Activated T-cell treated with anti-CD3 and anti-CD28 coated beads, Interleukin-2, amount 50 U/mL, for 24 hours (primary cell): ENCODE measurements at places on chromosomes 11 and 22.
A peak's percentile ranks its signal among the peaks of the same experiment; 100 is the strongest.

- peak; percentile 72 for DNase-seq
Measured at GRCh38 chr22:23180893-23181720, 798 bp downstream of the BCR start.

DNA sequence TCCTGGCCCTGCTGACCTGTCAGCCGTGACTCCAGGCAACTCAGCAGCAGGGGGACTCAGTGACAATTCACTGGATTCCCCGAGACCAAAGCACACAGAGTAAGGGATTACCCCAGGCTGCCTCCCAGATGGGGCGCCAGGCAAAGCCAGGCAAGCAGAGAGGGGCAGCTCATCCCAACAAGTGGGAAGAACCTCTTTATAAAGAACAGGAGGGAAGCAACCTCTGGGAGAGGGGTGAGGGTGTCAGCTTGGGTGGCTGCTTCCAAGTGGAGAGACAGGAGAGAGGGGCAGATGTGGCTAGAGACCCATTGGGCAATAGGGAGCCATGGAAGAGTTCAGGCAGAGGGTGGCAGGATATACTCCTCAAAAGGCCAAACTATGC is 1.2 kb downstream of the SLC22A12 start:
- DNase-seq: no peak

GRCh38 chr11:116680349-116681125 is 92.2 kb downstream of the BUD13 start:
- DNase-seq: no peak

DNA sequence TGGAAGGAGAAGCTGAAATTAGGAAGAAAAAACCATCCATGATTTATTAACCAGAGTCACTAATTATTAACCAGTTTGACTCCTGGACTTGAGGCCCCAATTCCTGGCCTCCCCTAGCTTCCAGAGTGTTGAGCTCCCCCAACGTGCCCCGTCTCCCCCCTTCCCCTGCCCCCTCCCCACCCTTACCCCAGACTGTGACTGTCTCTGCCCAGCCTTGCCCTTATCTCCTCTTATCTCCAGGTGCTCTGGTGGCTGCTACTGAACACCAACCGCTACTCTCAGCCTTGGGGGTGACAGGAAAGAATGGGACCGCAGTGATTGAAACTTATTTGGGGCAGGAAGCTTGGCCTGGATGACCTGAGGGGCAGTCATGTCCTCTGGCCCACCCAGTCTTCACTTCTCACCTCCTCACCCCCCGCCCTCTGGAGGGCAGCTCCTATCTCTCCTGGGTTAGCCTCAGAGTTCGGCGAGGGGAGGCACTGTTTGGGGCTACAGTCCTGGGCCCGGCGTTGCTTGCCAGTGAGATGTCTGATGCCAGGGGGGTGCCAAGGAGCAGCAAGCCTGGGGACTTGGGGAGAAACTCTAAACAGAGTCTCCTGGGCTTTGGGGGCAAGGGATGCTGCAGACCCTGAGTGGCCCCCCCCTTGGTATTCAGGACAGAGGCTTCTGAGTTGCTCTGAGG is 15.5 kb downstream of the NECTIN1 start:
- DNase-seq: no peak

GRCh38 chr22:36211237-36211861 is 9.7 kb upstream of the APOL4 start:
- DNase-seq: no peak

- DNase-seq: no peak
Measured at GRCh38 chr22:16866167-16866566, 41.0 kb upstream of the XKR3 start.

DNA sequence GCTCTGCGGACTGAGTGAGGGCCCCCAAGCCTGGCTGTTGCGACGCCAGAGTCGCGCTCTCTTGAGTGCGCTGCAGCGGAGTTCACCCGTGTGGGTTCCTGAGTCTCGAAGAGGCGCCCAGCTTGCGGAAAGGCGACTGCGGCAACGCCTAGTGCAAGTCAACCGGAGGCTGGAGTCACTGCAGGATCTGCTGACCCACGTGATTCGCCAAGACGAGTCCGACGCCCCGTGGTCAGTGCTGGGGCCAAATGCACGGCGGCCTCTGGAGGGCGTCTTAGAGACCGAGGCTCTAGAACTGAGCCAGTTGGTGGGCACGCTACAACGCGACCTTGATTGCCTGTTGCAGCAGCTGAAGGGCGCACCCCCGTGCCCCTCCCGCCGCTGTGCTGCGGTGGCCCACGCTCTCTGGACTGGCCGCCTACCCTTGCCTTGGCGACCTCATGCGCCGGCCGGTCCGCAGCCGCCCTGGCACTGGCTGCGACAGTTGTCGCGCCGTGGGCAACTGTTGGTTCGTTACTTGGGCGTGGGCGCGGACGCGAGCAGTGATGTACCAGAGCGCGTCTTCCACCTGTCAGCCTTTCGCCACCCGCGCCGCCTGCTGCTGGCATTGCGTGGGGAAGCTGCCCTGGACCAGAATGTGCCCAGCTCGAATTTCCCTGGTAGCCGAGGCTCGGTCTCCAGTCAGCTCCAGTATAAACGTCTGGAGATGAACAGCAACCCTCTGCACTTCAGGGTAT is 32.6 kb downstream of the RRP8 start:
- DNase-seq: no peak

- DNase-seq: no peak
Measured at GRCh38 chr11:10752061-10752460, 1.0 kb downstream of the CTR9 start.

DNA sequence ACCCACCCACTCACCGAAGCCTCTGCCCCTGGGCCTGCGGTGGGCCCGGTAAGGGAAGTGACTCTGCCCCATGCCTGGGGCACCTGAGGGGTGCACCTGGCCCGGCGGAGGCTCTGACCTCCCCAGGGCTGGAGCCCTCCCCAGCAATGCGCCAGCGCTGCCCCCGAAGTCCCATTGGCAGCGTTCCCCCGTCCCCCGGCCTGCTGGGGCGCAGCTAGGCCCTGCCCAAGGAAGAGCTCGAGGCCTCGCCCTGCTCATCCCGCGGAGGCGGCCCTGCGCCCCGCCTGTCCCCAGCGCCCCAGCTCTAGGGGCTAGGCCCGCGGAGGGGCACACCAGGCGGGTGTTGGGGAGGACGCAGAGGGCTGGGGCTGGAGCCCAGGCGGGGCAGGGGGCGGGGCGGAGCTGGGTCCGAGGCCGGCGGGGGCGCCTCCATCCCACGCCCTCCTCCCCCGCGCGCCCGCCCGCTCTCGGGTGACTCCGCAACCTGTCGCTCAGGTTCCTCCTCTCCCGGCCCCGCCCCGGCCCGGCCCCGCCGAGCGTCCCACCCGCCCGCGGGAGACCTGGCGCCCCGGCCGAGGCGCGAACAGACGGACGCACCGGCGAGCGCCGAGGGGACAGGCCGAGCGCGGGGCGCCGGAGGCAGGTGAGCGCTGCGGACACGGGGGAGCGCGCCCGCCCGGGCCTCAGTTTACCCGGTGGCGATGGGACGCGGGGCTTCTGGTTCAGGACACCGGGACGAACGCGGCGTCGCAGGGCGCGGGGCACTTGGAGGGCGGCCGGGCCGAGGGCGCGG is at the start of gene EPS8L2:
EPS8L2 (plus strand) TSS at position 586 of the 793 bp plus-strand sequence. CDS start 3,177 bp downstream, outside the sequence.
- DNase-seq: no peak

- DNase-seq: no peak
Measured at GRCh38 chr11:128642571-128642970, 51.3 kb upstream of the FLI1 start.

DNA sequence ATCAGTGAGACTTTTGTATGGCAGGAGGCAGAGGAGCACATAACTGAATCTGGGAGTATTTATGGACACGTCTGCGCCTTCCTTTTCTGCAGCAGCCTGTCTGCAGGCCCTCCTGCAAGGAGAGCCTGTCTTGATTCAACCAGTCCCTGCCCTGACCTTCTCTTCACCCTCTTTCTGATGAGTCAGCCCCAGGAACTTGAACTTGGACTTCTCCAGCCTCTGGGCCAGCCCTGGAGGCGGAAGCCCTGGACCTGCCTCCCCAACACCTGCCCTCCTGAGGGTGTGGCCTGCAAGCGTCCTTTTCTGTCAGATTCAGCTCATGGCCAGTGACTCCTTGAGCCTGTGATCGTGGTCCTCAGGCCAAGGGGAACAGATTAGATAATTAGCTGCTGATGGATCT is 20.0 kb downstream of the DAGLA start:
- DNase-seq: no peak

GRCh38 chr22:50734986-50735738 is 2.8 kb upstream of the ACR start:
- no peak for DNase-seq

DNA sequence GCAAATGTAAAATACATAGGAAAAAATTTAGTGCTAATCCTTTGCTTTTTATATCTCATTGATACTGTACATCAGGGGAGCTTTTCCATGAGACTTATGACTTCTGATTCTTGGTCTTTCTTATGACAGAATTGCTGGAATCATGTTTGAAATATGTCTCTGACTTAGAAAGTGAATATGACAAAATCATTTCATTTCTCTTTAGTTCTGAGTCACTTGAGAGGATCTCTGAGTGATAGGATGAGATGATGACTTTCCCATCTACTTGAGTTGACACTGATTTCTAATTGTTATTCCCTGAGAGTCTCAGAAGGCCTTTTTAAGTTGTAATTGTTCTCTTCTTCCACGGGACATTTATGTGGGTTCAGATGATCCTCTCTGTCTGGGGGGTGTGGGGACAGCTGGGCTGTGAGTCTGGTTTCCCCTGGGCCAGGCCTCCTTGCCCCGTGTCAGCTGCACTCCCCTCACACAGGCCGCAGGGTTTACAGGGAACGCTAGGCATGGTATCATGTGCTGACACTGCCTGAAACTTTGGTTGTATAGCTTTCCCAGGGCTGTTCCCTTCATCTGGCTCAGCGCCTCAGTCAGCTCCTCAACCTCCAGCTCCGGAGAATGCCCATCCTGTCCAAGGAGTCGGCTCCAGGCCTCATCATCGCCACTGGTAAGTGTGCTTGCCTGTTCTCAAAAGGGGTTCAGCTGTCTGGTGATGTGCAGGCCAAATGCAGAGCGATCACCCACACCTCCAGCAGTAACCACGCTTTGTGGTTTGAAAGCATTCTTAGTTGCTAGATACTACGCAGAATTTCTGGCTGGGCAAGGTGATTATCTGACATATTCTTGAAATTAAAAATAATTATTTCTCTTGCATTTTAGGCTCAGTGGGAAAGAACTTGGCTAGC is 69.5 kb upstream of the SORL1-AS1 start:
- no peak for DNase-seq

DNA sequence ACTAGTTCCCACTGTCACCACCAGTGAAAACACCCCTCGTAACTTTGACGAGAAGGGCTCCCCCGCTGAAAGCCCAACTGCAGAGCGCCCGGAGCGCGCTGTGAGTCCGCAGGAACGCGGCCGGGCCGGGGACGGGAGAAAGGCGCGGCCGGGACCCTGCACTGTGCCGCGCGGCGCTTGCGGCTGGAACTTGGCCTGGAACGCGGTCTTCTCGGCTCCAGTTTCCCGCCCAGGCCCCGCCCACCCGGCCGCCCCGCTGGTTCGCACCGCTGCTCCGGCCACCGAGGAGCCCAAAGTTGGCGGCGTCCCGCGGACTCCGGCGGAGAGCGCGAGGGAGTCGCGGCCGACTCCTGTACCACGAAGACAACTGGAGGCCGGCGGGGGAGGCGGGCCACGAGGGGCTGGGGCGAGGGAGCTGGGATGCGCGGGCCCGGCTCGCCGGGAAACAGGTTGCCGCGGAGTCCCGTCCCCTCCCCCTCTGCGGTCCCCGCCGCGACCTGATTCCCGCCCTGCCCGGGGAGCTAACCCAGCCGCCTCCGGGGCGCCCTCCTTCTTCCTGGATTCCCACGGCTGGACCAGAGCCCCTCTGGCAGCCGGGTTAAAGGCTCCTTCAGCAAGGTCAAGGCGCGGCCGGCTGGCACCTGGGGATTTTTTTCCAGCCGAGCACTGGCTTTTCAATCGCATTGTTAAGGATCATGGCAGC is 3.4 kb downstream of the TENM4 start:
- DNase-seq: no peak
